ENCODE measurements at places on chromosomes 2 and 18.

- peak; percentile 98 for DNase-seq
Measured at GRCh38 chr2:240921311-240921994, 15.3 kb downstream of the CROCC2 start.

DNA sequence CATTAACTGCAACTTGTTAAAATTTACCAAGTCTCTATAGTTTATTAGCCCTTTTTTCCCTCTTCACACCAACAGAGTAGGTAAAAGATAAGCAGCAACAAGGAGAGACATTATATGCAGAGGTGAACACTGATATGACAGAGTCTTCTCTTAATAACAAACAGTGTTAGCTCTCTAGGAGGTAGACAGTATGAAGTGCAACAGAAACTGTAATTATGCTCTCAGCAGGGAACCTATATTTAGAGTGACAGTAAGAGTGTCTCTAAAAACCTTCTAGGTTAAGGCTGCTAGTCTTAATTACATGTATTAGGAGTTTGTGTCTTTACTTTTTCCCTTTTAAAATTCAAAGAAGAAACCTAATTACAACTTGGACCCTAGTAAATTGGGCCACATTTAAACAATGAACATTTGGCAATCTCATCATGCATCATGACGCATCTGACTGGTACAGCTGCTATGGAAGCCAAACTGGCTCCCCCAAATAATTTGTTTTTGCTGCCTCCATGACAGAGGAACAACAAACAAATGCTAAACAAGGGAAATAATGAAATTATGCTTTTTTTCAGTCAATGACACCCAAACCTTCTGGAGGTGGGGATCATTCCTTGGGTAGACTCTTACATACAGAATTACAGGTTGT lies 69.9 kb upstream of the MMADHC start:
- DNase-seq = no peak

DNA sequence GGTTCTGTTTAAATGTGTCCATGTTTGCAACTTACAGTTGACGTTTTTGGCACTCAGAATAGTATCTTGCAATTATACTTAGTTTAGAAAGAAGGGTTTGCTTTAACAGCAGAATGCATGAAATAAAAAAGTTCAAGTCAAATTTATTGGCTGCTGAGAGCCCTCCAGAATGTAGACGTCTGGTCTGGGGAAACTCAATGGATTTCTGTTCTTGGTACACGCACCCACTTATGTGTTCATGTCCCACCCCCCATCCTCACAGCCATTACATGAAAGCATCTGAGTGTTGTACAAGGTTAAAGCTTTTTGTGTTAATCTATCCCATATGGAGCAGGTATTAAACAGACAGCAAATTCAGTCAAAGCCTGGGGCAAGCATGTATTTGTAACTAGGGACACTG lies 219.5 kb downstream of the SOX11 start:
- DNase-seq = no peak

DNA sequence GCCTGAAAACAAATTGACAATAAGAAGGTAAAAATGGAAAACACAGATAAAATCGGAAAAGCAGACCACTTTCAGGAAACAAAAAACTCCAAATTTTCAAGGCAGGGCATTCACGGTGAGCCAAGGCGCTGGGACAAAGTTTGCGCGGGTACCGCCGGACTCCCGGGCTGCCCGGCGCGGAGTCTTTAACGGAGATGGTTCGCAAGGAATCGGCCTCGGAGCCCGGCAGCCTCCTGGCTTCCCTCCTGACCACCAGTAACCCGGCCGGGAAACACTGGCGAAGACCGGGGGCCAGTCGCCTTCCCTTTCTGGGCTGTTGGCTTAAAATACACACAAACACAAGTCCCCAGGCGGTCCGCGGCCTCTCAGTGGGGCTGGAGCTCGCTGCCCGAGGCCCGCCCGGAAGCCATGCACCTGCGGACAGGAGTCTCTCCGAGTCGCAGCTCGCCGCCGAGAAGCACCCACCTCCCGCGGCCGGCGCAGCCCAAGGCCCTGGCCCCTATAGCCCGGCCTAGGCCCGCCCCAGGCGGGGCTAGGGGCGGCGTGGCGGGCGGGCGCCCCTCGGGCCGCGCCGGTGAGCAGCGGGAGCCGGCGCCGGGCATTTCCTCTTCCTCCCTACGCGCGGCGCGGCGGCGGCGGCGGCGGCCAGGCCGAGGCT lies 622 bp upstream of the KCMF1 start:
- DNase-seq = peak; percentile 42

- no peak for DNase-seq
Measured at GRCh38 chr2:75505012-75505411, 55.7 kb downstream of the EVA1A start.

- DNase-seq = no peak
Measured at GRCh38 chr2:240686460-240686859, 3.8 kb upstream of the AQP12B start.

DNA sequence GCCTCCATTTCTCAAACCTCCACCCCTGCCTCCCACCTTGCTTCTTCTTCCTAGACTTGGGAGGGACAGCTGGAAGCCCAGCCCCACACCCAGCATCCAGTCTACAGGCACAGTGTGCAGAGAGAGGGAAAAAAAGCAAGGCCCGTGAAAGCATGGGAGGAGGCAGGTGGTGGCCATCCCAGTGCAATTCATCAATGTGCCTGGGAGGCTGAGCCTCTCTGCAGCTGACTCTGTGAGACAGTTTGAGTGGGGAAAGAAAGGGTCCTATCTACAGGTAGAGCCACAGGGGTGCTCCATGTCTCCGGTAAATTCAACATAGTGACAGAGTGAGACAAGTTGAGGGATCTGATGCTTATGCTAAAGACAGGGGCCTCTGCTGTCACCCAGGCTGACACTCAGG lies 340.6 kb downstream of the DYSF start:
- DNase-seq = no peak

- no peak for DNase-seq
Measured at GRCh38 chr2:238502956-238503791, 76.4 kb downstream of the ASB1 start.

DNA sequence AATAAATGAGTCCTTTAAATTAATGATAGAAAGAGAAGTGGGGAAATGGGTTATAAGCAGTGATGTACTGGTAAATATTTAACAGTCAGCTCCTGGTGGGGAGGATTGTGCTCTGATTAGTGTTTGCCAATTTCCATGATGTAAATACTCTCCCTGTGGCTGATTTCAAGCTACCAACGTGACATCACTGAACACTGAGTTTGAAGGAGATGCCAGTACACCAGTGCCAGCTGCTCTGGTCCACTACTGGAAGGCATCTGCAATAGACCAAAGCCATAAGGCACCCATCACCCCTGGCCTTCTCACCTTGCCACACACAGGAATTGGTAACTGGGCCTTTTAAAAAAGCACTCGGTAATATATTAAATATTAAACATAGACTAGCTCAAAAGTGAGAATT lies 77.7 kb downstream of the TGOLN2 start:
- DNase-seq = peak; percentile 46

DNA sequence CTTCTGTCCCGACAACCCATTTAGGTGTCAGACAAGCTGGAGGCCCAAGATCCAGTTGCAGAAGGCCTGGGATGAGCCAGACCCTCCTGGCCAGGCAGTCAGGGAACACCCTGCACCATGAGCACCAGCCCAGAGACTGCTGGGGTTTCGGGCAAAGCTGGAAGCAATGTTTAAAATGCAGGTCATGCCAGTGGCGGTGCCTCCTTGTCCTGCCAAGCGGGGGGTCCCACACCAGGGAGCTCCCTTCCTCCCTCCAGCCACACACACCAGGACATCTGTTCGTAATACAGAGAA lies 230.2 kb downstream of the ATAD2B start:
- DNase-seq = no peak

GRCh38 chr2:48574353-48575287 lies 43.0 kb upstream of the GTF2A1L start:
- DNase-seq = no peak

DNA sequence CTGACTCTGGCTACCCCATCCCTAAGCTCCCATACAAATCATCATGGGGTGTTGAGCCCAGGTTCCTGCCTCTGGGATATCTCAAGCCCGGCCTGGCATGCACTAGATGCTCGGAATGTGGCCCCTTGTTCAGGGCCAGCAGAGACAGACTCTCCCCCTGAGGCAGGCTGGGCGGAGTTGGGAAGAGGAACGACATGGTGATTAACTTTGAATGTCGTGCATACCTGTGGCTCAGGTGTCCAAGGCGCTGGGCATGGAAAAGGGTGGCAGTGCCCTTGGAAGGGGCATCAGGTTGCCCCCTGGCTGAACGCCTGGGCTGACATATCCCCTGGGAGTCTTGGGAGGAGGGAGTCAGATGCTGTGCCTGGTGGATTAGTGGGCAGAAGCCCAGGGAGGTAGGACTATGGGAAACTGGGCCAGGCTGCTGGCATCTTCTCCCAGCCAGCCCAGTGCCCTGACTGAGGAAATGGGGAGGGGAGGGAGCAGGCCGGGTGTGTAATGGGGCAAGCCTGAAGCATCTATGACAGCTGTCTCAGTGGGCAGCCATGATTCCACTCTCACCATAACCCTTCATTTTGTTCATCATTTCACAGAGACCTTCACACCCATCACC lies 57.8 kb upstream of the OTOF start:
- no peak for DNase-seq

DNA sequence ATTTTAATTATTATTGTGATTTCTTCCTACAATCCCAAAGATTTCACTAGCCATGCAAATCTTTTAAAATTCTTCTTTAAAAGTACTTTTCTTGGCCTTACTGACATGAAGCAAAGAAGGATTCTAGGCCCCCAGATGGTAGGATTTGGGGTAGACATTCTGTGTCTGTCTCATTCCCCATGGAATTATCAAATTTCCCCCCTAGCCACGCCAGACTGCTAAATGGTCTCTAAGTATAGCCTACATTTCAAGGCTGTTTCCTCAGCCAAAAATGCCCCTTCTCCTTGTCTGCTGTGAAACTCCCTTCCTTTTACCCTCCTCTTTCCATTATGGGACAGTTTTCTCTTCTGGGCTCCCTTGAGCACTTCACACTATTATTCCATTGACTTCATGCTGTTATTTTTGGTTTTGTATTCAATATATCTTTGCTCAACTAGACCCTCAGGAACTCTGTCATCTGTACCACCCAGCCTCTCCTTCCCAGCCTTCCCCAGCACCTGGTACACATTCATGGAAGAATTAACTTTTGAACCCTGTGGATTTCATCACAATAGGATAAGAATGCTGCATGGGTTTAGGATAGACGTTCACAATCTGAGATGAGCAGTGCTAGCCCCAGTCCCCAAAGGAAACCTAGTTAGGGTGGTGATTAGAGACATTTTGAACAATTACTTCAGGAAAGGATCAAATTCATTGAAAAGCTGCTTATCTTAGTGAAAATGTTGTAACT lies 21.5 kb upstream of the CYP1B1 start:
- no peak for DNase-seq

GRCh38 chr2:105934467-105934866 lies 189.8 kb downstream of the NCK2 start:
- DNase-seq = no peak

DNA sequence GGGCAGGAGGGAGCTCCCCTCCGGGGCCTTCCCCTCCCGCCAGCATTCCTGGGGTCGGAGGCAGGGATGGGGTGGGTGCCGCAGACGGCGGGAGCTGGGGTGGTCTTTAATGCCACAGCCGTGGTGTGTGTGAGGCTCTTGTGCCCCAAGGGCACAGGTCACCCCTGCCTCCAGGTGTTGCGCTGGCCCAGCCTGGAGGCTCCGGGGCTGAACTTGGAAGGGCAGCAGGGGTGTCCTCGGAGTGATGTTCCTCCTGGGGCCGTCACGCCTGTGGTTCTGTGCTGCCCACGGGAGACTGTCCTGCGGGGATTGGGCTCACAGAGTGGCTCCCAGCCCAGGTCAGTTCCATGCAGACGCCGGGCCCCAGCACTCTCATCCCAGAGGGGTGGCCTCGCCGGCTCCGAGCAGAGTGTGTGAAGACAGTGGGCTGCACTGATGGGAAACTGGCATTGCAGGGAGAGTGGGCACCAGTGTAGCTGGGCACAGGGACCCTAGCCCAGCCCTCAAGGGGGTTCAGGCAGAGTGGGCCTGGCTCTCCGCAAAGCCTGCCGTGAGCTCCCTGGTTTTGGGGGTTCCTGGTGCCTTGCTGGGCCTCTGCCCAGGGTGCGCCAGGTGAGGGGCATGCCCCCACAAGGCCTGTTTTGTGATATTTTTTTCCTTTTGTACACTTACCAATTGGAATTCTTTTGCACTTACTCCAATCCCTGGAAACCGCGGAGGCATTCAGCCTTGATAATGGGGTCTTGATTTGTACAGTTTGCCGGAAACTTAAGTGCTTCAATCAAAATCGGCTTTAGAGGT lies 56.7 kb downstream of the NFATC1 start:
- no peak for DNase-seq

DNA sequence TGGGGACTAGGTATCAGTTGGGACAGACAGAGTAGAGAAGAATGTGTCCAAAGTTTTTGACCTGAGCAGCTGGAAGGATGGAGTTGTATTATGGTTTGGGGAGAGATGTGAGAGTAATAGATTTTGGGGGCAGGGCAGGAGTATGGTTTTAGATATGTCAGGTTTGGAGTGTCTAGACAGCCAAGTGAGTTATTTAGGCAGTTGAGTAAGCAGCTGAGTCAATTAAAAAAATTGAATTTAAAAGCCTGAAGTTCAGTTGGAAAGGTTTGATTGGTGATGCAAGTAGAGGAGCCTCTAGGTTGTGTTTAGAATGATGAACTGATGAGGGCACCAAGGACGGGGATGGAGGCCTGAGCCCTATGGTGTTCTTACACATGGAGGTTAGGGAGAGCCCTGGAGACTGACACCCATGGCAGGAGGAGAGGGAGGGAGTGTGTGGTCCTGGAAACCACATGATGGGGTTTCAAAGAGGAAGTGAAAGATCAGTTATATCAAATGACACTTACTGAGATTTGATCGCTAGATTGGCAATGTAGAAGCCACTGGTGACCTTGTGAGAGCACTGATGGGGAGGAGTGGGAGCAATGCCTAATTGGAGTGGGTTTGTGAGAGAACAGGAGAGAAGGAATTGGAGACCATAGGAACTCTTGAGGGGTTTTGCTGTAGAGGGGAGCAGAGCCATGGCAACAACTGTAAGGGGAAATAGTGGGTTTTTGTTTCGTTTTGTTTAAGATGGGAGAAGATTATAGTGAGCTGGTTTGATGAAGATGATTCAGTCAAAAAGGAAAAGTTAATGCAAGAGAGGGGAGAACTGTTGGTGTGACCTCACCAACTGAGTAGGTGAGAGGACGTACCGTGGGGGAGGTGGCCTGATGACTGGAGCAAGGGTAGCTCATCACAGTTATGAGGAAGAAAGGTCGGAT lies 10.3 kb downstream of the ITGA6 start:
- no peak for DNase-seq

DNA sequence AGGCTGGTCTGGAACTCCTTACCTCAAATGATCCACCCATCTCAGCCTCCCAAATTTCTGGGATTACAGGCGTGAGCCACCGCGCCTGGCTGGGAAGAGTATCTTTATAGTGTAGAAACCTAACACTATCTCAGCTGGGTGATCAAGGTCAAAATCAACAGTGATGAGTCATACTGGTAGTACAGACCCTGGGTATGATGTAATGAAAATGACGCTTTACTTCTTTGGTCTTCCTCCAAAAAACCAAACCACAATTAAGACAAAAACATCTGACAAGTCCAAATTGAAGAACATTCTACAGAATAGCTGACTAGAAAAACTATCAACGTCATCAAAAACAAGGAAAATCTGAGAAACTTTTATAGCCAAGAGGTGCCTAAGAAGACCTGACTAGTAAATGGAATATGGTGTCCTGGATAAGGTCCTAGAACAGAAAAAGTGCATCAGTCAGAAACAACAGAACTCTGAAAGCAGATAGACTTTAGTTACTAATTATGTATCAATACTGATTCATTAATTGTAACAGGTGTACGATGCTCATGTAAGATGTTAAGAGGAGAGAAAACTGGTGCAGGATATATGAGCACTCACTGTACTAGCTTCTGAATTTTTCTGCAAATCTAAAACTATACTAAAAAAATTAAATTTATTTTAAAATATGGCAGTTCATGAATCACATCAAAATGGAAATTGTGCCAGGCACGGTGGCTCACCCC lies 25.4 kb downstream of the PDCL3 start:
- DNase-seq = peak; percentile 45
